ENCODE measurements at places on chromosomes 7 and 10. TPM values are rescaled to one million over a fixed set of nuclear protein-coding genes. Genes with fewer than 3 reads are reported as not detected.

DNA sequence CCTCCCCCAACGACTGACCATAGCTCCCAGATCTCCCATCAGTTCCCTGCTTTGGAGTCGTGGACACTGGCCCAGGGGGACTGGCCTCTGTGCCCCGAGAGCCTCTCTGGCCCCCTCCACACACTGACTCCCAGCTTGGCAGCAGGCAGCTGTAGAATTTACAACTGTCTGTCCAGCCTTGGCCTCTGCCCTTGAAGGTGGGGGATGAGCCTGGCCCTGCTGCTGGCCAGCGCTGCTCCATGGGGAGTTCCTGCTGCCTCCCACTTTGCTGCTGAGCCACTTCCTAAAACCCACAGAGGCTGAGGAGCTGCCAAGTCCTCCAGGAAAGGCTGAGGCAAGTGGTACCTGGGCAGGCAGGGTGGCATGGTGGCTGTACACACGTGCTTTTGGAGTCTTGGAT lies 147.1 kb downstream of the WDR11 start:
- no peak overlapping the region for H3K4me3 ChIP-seq
- H3K27ac ChIP-seq: no peak overlapping the region
- peak; percentile 23 for DNase-seq

GRCh38 chr10:113272511-113272910 lies 280.3 kb upstream of the HABP2 start:
- H3K4me1 ChIP-seq: no peaks in the 10 kb centered on the region
- DNase-seq: no peak
- H3K27me3 ChIP-seq: no peaks in the 10 kb centered on the region
- no peaks in the 10 kb centered on the region for H3K36me3 ChIP-seq
- H3K27ac ChIP-seq: no peak overlapping the region

GRCh38 chr10:117226813-117227451 lies 14.0 kb upstream of the SLC18A2 start:
- no peak overlapping the region for H3K27ac ChIP-seq
- no peak for DNase-seq
- H3K4me1 ChIP-seq: no peaks in the 10 kb centered on the region
- peaks cover 13% of the 10 kb centered on the region for H3K27me3 ChIP-seq

- no peaks in the 10 kb centered on the region for H3K36me3 ChIP-seq
- H3K4me1 ChIP-seq: no peaks in the 10 kb centered on the region
- H3K4me3 ChIP-seq: no peak overlapping the region
- DNase-seq: no peak
- no peaks in the 10 kb centered on the region for H3K27me3 ChIP-seq
- H3K27ac ChIP-seq: no peak overlapping the region
Measured at GRCh38 chr7:149761307-149761706, 12.1 kb downstream of the ZNF467 start.

DNA sequence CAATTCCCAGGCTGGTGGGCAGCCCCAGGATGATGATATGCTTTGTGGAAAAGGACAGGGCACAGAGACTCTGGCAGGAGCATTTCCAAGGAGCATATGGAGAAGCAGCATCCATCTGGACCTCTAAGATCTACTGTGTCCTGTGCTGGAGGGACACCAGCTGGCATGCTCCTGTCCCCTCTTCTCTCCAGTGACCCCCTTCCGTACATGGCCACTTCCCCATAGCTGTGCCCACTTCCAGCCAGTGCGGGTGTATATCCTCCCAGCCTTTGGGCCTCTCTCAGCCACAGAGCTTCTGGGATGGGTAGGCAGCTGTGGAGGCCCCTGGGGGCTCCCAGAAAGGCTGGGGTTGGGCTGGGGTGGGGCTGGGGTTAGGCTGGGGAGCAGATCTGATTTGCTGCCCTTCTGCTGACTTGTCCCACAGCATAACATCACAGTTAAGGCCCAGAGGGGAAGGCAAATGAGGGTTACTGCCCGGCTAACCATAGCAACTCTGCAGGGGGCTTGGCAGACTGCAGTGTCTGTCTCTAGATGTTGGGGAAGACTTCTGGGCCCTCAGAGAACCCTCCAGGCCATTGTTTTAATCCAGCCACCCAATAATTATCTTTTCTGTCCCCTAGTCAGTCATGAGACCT lies 6.3 kb downstream of the NPFFR1 start:
- no peak overlapping the region for H3K27ac ChIP-seq
- no peak overlapping the region for H3K4me3 ChIP-seq
- no peak for DNase-seq
- peaks cover 6% of the 10 kb centered on the region for H3K4me1 ChIP-seq
- peaks cover 30% of the 10 kb centered on the region for H3K27me3 ChIP-seq

GRCh38 chr10:52316001-52316400 lies 1.9 kb downstream of the DKK1 start:
- H3K27ac ChIP-seq: no peak overlapping the region
- H3K36me3 ChIP-seq: no peaks in the 10 kb centered on the region
- peaks cover 10% of the 10 kb centered on the region for H3K4me1 ChIP-seq
- H3K4me3 ChIP-seq: no peak overlapping the region
- no peak for DNase-seq
- peaks cover 45% of the 10 kb centered on the region for H3K27me3 ChIP-seq

- no peaks in the 10 kb centered on the region for H3K36me3 ChIP-seq
- H3K27me3 ChIP-seq: no peaks in the 10 kb centered on the region
- H3K4me3 ChIP-seq: no peak overlapping the region
- H3K27ac ChIP-seq: no peak overlapping the region
- H3K4me1 ChIP-seq: no peaks in the 10 kb centered on the region
Measured at GRCh38 chr10:126598009-126598408, 72.5 kb downstream of the C10orf90 start.

The TFR2 gene
- total RNA-seq: 20.7 TPM

The AKR1C8 gene
- total RNA-seq: not detected

The EGR2 gene
- total RNA-seq: 201 TPM

The ADCK2 gene
- 28.1 TPM for total RNA-seq

The EBLN1 gene
- not detected for total RNA-seq

Data from activated CD4-positive, alpha-beta T cell treated with anti-CD3 and anti-CD28 coated beads, Interleukin-2, amount 10 ng/mL, durations not matched to agents 24 days and 14 days (primary cell).